Fibroblast of skin of scalp (primary cell): ENCODE measurements at places on chromosomes 12 and 14.

DNA sequence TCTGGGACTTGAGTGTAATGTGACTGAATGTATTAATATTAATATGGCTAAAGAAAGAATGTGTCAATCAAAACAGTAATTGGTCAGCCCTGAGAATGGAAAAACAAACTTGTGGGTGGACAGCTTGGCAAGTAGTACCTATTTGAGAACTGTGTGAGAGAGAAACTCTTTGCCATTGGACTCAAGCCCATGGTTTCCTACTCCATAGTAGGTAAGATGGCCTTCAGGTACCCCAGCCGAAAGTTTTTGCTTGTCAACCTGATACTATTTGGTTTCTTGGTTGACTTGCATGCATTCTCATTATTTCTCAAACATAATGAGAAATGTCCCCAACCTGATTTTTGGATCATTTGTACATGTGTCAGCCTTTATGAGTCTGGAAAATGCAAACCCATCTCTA, 391.1 kb downstream of the MDGA2 start:
- no peak for DNase-seq

DNA sequence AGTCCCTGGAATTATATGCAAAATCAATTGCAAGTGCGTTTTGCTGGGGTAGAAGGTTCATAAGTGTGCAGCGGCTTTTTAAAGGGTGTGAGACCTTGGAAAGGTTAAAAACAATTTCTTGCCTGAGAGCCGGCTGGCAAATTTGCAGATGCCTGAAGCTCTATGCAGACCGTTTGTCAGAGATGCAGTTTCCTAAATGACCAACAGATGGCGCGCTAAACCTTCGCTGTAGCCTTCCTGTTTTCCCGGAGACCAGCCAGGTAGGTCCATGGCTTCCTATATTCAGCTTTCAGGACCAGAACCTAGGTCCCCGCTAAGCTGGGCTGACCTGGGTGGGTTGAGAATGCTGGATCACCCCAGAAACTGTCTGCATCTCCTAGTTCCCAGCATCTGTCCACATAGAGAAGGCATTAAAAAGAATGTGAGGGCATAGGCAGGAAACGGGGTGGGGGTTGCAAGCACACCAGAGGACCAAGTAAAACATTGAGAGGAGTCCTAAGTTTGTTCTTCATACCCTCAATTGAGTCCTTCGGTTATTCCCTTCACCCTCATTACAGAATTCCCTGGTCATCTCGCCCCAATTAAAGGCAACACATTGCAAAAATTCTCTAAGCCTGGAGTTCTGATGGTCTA, 5.7 kb upstream of the NOS1 start:
- DNase-seq = peak; percentile 67

GRCh38 chr12:105167346-105167745, 59.8 kb downstream of the WASHC4 start:
- DNase-seq = peak; percentile 2

DNA sequence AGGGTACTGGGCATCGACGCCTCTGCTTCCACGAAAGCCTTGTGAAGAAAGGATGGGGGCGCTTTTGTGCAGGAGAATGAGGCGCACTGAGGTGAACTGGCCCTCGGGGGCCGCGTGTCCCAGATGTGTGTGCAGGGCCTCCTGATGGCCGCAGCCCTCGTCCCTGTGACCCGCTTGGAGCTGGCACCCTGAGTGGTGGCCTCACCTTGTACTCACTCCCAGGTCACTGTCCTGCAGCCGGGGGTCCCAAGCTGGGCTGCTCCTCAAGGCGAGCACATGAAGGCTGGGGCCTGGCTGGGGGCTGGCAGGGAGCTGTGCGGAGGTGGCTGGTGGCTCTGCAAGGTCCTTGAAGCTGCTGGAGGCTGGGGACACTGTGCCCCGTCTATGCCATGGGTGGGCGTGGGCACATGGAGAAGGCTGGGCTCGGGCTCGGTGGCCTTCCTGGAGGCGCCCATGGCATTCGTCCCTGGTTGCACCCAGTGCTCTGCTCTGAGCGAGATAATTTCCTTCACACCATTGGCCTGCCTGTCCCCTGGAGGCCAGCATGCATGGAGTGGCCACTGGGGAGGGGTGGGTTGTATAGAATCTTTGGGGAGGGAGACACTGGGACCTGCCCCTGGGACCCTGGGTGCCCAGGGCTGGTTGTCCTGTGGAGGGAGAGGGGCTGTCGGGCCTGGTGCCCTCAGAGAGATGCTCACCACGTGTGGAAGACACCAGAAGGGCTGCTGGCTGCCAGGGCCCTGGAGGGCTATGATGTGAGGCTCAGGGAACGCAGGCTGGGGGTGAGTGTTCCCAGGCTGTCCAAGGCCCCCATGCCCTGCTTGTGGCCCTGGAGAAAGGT, 79.3 kb downstream of the TMEM121 start:
- no peak for DNase-seq

- peak; percentile 40 for DNase-seq
Measured at GRCh38 chr12:4271717-4272423, 1.7 kb upstream of the CCND2 start.

GRCh38 chr14:35551081-35551480, 17.1 kb downstream of the INSM2 start:
- no peak for DNase-seq

DNA sequence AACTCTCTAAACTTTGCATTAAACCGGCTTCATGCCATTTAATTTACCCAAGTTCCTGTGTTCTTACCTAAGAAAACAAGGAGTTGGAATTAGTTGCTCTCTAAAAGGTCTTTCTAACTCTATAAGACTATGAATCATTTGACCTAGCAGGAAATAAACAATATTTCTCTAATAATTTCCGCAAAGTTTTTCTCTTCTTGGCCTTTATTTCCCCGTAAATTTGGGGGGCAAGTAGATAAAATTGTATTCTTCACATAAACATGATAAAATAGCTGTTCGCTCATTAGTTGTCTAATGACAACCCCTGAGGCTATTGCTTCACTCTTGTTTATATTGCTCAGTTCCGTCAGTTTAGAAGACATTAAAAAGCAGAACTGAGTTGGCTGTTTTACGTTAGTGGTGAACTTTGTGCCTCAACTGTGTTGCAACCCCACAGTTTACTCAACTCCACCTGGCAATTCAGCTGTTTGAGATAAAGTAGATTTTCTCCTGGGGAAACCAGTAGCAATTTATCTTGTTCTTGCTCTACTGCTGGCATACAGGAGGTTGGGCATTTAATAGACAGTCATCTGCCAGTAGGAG, 74.7 kb downstream of the BTG1 start:
- no peak for DNase-seq

DNA sequence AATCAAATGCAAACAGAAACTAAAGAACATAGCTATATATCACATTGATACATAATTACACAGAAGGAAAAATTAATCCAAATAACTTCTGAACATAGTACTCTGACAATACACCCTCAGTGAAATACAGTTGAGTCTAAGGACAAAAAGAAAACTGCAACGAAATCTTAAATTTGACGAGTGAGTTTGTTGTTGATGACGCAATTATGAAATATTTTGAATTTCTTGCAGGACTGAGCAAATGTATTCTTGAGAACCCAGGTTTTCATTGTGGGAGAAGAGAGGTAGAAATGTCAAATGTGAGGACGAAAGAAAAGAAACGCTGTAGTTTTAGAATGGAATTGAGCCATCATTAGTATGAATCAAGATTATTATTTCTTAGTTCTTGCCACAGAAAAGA, 46.3 kb downstream of the EGLN3 start:
- DNase-seq = no peak

DNA sequence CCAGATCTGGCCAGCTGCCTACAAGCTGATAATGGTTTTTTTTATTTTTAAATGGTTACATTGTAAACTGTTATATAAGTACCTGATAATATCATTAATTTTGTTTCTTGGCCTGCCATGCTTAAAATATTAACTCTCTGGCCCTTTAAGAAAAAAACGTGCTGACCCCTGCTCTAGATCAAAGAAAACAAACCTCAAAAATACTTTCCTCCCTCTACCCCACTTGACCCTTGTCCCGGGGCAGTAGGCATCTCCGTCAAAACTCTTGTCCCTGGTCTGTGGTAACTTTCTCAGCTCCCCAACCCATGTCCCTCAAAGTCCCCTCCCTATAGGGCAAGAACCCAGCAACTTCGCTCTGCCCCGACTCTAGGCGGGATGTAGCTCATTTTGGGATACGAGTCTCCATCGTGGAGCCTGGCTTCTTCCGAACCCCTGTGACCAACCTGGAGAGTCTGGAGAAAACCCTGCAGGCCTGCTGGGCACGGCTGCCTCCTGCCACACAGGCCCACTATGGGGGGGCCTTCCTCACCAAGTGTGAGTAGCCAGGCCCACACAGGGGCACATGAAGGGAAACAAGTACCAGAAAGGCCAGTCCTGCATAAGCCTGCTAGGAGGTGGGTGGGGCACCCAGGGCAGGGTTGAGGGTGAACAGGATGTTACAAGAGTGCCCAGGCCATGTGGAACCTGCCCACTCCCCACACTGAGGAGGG, 3.5 kb downstream of the RDH5 start:
- no peak for DNase-seq

DNA sequence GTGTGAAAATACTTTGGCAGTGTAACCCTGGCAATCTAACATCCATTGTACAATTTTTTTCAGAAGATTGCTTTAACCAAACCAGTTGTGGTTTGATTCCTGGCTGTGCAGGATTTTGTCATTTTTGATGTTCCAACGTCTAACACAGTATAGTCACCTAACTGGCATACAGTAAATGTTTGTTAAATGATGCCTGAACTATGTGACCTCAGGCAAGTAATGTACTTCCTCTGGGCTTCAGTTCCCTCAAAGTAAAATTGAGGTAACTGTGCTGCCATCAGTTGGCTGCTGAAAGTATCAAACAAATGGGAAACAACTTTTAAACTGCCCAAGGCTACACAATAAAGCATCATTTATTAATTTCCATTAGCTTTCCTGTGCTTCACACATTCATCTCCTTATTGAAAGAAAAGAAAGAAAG, 4.3 kb downstream of the TM7SF3 start:
- no peak for DNase-seq

- DNase-seq = no peak
Measured at GRCh38 chr14:91582761-91583160, 72.7 kb upstream of the PPP4R3A start.

- no peak for DNase-seq
Measured at GRCh38 chr12:108356835-108357806, 18.0 kb upstream of the CMKLR1 start.

DNA sequence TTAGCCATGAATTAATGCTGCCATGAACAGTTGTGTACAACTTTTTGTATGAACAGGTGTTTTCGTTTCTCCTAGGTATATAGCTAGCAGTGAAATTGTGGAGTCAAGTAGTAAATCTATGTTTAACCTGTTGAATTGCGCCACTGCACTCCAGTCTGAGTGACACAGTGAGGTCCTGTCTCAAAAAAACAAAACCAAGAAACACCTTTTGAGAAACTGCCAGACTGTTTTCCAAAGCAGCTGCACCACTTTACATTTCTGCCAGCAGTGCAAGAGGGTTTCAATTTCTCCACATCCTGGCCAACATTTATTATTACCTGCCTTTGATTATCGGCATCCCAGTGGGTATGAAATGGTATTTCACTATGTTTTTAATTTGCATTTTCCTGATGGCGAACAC, 3.3 kb upstream of the PLEKHG3 start:
- no peak for DNase-seq

- DNase-seq = peak; percentile 97
Measured at GRCh38 chr14:89000007-89000942, 175.8 kb downstream of the TTC8 start.

- no peak for DNase-seq
Measured at GRCh38 chr12:119694111-119694510, 26.2 kb downstream of the PRKAB1 start.

- DNase-seq = no peak
Measured at GRCh38 chr14:79137045-79137430, 966.9 kb downstream of the NRXN3 start.

DNA sequence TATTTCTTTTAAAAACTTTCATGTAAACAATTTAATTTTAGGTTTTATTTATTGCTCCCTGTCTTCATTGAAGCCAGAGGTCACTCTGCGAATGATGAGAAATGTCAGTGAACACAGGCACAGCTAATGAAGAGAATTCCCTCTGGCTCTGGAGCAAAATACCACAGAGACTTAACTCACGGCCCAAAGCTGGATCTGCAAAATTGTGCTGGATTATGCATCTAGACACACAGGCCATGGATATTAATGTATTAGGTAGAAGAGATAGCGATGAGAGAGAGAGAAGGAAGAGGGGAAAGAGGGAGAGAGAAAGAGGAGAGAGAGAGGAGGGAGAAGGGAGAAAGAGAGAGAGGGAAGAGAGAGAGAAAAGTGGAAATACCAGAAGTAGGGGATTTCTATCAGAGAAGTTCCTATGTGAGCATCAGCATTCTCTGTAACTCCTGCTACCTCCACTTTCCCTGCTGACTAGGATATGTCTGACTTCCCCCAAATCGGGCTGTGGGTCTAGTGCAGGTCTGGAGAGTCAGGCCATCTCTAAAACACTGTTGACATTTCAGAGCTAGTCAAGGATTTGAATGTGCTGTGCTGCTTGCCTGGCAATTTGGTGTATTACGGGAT, 3.7 kb downstream of the ARHGDIB start:
- DNase-seq = no peak

DNA sequence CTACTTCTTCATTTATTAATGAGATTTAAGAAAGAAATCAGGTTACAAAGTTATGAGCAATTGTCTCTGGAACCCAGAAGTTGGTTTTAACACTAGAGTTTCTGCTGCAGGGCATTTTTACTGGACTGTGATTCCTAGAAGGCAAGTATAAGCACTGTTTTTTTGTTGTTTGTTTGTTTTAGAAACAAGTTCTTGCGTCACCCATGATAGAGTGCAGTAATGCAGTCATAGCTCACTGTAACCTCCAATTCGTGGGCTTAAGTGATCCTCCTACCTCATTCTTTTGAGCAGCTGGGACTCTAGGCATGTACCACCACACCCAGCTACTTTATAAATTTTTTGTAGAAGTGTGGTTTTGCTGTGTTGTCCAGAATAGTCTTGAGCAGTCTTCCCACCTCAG, 25.6 kb downstream of the RAP1B start:
- peak; percentile 39 for DNase-seq

DNA sequence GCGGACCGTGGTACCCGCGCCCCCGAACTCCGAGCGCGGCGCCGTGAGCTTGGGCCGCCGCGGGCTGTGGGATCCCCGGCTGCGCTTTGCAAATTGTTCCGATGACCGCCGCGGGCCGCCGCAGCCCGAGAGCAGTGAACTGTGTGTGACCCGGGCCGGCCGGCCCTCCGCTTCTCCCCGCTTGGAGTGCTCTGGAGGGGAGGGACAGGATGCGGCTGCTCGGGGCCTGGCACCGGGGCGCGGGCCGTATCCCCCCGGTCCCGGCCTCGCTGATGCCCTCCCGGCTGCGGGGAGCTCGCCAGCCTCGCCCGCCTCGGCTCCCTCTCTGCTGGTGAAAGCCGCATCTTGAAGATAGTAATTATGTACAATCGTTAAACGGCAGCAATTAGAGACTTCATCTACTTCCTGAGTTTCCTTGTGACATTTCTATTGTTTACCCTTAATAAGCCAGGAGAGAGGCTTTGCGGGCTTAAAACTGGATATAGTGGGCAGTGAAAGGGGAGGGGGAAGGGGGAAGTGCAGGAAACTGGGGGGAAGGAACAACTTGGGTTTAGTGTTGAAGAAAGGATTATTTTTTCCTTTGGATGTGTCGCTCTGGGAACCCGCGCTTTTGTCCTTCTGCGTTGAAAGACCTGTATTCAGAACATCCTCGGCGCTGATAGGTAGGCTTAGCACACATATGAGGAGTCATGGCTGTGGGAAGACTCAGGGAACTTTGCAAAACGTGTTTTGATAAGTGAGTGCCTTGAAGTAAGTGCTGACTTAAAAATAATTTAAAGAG, 1.2 kb downstream of the PELI2 start:
- peak; percentile 36 for DNase-seq
